ENCODE measurements at places on chromosomes 6 and 20.

GRCh38 chr20:61860260-61860987 lies 205.3 kb downstream of the TAF4 start:
- DNase-seq, result no peak

DNA sequence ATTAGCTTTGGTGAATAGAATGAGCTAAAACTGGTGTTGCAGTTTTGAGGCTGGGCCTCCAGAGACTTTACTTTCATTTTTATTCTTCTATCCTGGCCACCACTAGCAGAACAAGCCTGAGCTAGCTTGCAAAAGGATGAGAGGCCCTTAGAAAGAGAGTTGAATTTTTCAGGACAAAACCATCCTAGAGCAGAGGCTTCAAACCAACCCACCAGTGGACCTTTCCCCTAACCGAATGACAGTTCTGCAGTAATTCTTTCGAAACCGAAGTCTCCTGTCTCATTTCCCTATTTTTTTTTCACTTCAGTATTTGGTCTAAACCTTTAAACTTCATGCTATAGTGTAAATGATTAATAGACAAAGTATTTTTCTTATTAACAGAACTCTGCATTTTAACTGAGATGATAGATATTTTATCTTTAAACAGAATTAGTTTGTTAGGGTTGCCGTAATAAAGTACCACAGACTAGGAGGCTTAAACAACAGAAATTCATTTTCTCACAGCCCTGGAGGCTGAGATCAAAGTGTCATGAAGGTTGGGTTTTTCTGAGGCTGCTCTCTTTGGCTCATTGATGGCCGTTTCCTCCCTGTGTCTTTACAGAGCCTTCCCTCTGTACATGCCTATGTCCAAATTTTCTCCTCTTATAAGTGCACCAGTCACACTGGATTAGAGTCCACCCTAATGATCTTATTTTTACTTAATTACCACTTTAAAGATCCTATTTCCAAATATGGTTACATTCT lies 80.6 kb upstream of the PAK5 start:
- DNase-seq, result no peak

DNA sequence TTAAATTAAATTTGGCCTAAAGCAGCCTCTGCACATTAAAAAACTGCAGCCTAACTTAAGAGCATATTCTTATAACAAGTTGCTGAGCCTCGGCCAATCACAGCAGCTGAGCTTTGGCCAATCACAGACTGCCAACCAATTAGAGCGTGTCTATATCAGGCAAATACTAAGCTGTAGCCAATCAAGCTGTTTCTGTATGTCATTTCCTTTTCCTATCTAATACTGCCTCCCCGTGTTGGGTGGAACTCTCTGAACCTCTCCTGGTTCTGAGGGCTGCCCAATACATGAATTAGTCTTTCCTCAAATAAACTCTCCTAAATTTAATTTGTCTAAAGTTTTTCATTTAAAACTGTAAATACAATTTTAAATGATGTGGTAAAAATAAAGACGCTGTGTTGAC lies 3.9 kb upstream of the TMEM244 start:
- DNase-seq, result no peak

GRCh38 chr6:1630771-1631217 lies 21.1 kb downstream of the FOXC1 start:
- DNase-seq, result no peak

DNA sequence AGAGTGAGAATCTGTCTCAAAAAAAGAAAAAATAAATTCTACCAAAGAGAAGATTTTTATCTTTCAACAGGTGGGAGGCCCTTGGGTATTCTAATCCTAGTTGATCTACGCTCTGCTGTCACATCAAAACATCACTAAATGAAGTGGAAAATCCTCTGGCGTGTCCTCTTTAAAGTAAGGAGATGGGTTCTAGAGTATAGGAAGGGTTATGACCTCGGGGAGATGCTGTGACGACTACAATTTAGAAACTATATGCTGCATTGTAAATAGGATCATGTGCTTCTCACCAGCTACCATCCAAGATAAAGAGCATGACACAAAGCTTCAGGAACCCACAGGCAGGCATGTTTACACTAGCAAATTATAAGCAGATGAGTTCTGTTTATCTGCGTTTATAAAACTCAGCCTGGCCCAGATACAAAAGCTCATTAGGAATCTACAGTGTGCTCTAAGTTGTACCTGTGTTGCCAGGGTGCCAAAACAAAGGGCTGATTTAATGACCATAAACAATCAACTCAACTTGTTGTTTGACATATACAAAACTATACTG lies 197.1 kb upstream of the PLN start:
- no peak for DNase-seq

- DNase-seq, result no peak
Measured at GRCh38 chr20:9617940-9618339, 103.5 kb downstream of the LAMP5 start.

GRCh38 chr20:10508060-10508459 lies 73.0 kb downstream of the SLX4IP start:
- DNase-seq, result no peak

GRCh38 chr20:19361790-19362189 lies 149.3 kb downstream of the SLC24A3 start:
- DNase-seq, result no peak

- DNase-seq, result no peak
Measured at GRCh38 chr6:63268574-63268973, 51.2 kb downstream of the LGSN start.

- DNase-seq, result no peak
Measured at GRCh38 chr6:83226517-83226916, 33.4 kb downstream of the RWDD2A start.

- DNase-seq, result no peak
Measured at GRCh38 chr20:40865095-40865494, 163.5 kb upstream of the TOP1 start.

GRCh38 chr20:48298851-48299484 lies 513.7 kb upstream of the SULF2 start:
- DNase-seq, result no peak

DNA sequence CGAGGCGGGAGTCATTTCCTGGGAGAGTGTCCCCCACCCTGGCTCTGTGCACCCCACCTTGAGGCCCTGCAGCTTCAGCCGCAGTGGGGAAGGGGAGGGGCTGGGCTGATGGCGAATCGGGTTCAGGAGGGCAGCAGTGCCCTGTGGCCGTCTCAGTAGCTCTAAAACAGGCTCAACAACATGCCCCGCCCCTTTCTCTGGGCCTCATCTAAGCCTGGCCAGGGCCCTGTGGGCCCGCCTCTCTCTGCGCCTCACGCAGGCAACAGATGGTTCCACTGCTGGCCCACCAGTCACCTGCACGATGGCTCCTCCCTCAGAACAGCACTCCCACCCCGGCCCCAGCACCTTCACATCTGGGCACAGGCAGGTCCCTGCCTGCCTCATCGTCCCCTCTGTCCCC lies 30.2 kb downstream of the CHRNA4 start:
- no peak for DNase-seq

DNA sequence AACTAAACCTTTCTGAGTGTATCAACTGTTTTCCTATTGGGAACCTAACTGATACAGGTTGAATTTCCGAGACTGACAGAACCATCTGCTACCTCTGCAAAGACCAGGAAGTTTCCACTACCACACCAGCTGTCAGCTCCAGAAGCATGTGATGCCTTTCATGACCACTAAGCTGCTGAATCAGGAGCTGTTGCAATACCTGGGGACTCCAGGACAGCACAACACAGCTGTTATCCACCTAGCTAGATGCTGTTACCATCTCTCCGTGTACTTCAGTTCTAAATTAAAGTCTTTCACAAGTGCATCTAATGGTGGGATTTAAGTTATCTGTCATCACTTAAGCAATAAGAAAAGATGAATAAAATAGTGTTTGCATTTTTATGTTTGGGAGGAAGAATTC lies 158.2 kb upstream of the IMPG1 start:
- DNase-seq, result no peak

- no peak for DNase-seq
Measured at GRCh38 chr6:91970700-91971099, 1383.8 kb upstream of the MAP3K7 start.

GRCh38 chr6:36862164-36862847 lies 12.3 kb downstream of the PPIL1 start:
- no peak for DNase-seq

GRCh38 chr6:113475392-113475791 lies 381.8 kb upstream of the MARCKS start:
- DNase-seq, result no peak

- DNase-seq, result no peak
Measured at GRCh38 chr6:113610377-113610988, 246.7 kb upstream of the MARCKS start.

- DNase-seq, result no peak
Measured at GRCh38 chr6:20211037-20211940, 980 bp downstream of the MBOAT1 start.

- DNase-seq, result no peak
Measured at GRCh38 chr20:52991830-52992229, 19.7 kb downstream of the TSHZ2 start.

- DNase-seq, result no peak
Measured at GRCh38 chr6:45543298-45544235, 165.8 kb upstream of the SUPT3H start.

GRCh38 chr20:4919047-4919704 lies 82.1 kb downstream of the SLC23A2 start:
- no peak for DNase-seq

GRCh38 chr6:15620611-15621010 lies 42.2 kb downstream of the DTNBP1 start:
- DNase-seq, result no peak

GRCh38 chr20:2357114-2357513 lies 23.6 kb upstream of the TGM6 start:
- DNase-seq, result no peak

GRCh38 chr20:23583526-23583925 lies 15.2 kb upstream of the CST9L start:
- DNase-seq, result no peak

DNA sequence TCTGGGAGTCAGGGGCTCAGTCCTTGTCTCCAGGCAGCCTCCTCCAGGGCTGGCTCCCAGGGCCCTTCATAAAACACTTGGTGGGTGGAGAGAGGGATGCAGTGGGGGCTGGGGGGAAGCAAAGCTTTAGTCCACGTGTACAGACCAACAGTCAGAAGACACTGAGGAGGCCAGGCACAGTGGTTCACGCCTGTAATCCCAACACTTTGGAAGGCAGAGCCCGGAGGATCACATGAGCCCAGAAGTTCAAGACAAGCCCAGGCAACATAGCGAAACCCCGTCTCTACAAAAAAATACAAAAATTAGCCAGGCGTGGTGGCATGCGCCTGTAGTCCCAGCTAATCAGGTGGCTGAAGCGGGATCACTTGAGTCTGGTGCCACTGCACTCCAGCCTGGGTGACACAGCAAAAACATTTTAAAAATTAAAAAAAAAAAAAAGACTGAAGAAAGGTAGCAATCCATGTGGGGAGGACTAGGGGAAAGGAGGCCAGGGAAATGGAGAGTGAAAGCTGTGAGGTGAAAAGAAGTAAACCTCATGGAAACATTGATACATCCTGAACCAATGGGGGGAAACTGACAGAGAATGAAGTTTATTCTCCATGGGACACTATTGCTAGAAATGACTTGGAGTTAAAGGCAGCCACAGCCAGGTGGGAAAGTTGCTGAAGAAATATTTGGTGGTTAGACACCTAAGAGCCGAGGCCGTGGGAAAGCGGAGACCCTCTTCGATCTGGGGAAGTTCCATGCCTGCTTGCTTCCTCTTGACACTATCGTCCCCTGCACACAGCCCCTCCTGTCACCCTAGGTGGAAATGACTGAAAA lies 35.4 kb downstream of the PIM1 start:
- DNase-seq, result no peak

- no peak for DNase-seq
Measured at GRCh38 chr6:21003780-21004541, 469.7 kb downstream of the CDKAL1 start.

GRCh38 chr6:130725551-130725950 lies 101.7 kb upstream of the SMLR1 start:
- DNase-seq, result no peak

GRCh38 chr6:135117413-135117968 lies 62.9 kb upstream of the HBS1L start:
- no peak for DNase-seq

- DNase-seq, result no peak
Measured at GRCh38 chr6:45895569-45895968, 120.1 kb downstream of the CLIC5 start.

DNA sequence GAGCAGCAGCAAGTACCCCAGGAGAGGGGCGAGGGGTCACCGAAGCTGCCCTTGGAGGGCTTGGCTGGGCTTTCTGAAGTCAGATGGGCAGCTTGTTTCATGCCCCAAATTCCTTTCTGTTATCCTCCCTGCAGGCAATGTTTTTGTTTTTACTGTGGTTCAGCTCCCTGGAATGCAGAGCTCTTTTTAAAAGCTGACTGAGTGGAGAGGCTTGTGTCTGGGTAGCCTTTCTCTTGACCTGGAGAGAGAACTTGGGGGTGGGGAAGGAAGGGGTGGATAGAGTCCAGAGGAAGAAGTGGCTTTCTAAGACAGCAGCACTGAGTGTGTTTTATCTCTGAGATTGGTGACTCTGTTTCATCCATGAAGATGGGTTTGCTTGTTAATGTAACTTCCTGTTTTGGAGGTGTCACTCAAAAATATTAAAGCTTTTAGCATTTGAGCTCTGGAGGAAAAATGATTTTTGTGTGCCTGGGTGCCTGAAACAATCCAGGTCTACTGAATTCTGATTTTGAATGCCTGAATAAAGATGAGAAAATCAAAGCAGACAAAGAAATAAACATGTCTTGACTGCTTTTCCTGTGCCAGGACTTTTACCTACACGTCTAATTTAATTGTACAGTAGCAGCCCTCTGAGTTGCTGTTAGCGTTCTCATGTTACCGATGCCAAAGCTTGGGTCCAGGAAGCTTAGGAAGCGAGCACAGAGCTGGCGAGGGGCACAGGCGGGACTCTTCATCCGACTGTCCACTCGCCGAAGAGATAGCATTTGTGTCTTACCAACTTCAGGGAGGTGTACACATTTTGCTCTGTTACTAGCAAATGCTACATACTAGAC lies 78.2 kb upstream of the EEF1E1 start:
- no peak for DNase-seq

- DNase-seq, result no peak
Measured at GRCh38 chr20:39800111-39800510, 838.0 kb downstream of the DHX35 start.

DNA sequence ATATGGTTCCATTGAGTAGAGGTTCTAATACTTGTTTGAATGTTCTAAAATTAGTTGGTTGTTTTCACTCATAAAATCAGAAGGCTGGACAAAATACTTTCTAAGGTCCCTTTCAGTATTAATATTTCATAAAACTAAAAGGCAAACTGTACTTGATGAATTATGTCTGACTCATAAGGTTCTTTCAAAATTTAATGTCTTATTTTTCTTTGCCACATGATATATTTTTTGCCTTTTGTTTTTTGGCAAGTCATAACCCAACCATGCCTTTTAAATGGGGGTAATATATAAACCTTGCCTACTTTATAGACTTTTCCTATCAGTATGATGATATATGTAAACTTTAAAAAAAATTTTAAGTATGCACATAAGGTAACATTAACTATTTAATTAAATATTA lies 244.7 kb downstream of the PTPRK start:
- no peak for DNase-seq

DNA sequence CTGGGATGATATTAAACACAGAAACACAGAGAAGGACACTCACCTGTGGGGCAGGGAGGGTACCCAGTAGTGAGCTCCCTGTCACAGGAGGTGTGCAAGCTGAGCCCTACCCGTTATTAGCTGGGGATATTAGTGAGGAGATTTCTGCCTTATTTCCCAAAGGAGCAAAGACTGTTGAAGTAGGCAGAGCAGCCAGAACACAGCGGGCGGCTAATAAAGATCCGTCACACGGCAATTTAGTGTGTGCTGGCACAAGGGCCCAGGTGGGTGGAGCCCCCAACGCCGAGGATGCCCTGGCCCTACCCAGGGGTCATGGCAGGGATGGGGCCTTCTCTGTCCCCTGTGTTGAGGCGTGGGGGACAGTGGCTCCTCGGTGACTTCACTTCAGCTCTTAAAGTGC lies 8.3 kb downstream of the VSTM2L start:
- no peak for DNase-seq

GRCh38 chr6:117549611-117550010 lies 52.7 kb downstream of the GOPC start:
- no peak for DNase-seq

All from stimulated activated CD4-positive, alpha-beta T cell treated with anti-CD3 and anti-CD28 coated beads, TNF-alpha, amount 100 ng/mL, for 1 hour (primary cell).